ENCODE measurements at places on chromosomes 11 and 22.

- DNase-seq, result no peak
Measured at GRCh38 chr22:33851821-33852384, 68.4 kb downstream of the LARGE1 start.

GRCh38 chr11:104573441-104573990 lies 324.7 kb downstream of the CASP12 start:
- DNase-seq, result no peak

- no peak for DNase-seq
Measured at GRCh38 chr11:111617286-111617685, 15.0 kb downstream of the SIK2 start.

GRCh38 chr11:123579482-123579812 lies 75.0 kb downstream of the SCN3B start:
- DNase-seq, result no peak

DNA sequence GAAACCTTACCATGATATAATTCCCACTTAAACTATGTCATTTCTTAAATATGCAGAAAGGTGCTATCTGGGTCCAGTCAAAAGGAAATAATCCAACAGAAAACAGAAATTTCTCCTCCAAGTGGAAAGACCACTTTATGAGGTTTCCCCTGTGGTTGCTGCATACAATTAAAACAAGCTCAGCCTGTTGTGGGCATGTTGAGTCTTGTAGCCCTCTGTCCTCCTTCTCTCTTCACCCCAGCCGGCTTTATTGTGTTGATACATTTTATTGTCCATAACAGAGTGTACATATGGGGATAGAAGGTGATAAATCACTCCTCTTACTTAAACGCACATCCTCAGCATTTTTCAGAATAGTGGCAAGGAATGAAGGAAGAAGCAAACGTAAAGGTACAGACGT lies 126.0 kb upstream of the MTNR1B start:
- no peak for DNase-seq

DNA sequence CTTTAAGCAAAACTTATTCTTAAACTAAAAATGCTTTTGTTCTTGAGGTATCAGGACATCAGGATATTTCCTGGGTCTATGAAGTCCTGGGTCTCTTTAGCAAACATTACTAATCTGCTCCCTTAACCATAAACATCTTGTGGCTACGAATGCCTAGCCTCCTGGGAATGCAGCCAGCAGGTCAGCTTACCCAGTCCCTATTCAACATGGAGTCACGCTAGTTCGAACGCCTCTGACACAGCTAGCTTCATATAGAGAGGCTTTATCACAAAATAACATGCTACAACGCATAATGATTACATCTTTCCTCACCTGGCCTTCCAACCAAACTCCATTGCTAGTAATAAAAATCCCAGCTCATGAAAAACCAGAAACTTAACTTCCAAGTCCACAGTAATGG lies 17.5 kb upstream of the FIBIN start:
- no peak for DNase-seq

DNA sequence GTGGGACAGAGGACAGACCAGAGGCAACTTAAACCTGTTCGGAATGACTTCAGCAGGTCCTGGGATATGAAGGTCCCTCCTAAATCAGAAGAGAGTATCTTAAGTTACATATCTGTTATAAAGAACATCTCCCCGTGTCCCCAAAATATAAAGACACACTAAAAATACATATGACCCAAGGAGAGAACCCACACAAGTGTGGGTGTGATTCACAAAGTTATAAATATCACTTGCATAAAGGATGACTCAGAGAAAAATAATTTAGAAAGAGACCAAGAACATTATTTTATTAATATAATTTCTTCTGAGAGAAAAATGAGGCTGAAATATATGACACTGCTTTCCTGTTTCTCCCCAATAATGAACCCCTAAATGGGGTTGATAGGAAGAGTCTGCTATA lies 14.2 kb downstream of the OR5B21 start:
- DNase-seq, result no peak

GRCh38 chr11:13354335-13354734 lies 76.7 kb downstream of the BMAL1 start:
- DNase-seq, result peak; percentile 40

GRCh38 chr22:19620742-19621371 lies 93.4 kb upstream of the SEPTIN5 start:
- DNase-seq, result no peak

DNA sequence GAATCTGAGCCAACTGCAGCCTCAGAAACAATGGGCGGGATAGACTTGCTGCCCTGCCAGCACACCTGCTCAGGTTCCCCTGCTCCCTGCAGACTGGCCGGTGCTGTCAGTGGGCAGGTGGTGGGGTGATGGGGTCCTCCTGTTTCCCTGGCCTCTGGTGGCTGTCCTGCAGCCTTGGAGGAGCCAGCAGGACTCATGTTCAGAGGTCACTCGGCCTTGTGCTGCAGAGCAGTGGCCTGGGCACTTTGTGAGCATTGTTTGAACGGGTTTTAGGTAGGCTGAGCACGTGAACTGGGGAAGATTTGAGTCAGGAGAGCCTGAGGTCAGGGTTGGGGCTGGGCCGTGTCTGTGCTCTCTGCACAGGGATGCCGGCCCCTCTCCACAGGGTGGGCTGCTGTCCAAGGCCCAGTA lies 17.6 kb downstream of the PPIL2 start:
- DNase-seq, result no peak

- DNase-seq, result peak; percentile 59
Measured at GRCh38 chr22:27456696-27457503, 344.7 kb downstream of the MN1 start.

GRCh38 chr11:78268591-78269410 lies 80.1 kb downstream of the USP35 start:
- no peak for DNase-seq

- DNase-seq, result no peak
Measured at GRCh38 chr11:84829162-84829561, 798.0 kb downstream of the DLG2 start.

DNA sequence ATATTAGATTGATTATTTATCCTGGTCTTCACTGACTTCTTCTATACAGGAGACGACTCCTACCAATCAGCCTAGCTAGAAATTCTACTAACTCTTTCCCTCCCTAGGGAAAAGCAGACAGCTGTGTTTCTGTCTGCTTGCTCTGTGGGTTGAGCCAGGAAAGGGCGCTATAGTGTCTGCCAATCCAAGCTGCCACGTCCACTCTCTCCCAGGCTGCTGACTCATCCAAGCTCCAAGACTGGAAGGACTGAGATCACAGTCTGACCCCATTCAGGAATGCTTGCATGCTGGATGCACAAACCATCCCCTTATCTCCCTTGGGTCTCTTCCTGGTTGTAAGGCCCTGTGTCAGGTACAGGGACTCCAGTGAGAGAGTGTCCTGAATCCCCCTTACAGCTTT lies 955.6 kb downstream of the OPCML start:
- DNase-seq, result peak; percentile 82

- DNase-seq, result peak; percentile 14
Measured at GRCh38 chr11:534396-535209, 773 bp downstream of the HRAS start.

DNA sequence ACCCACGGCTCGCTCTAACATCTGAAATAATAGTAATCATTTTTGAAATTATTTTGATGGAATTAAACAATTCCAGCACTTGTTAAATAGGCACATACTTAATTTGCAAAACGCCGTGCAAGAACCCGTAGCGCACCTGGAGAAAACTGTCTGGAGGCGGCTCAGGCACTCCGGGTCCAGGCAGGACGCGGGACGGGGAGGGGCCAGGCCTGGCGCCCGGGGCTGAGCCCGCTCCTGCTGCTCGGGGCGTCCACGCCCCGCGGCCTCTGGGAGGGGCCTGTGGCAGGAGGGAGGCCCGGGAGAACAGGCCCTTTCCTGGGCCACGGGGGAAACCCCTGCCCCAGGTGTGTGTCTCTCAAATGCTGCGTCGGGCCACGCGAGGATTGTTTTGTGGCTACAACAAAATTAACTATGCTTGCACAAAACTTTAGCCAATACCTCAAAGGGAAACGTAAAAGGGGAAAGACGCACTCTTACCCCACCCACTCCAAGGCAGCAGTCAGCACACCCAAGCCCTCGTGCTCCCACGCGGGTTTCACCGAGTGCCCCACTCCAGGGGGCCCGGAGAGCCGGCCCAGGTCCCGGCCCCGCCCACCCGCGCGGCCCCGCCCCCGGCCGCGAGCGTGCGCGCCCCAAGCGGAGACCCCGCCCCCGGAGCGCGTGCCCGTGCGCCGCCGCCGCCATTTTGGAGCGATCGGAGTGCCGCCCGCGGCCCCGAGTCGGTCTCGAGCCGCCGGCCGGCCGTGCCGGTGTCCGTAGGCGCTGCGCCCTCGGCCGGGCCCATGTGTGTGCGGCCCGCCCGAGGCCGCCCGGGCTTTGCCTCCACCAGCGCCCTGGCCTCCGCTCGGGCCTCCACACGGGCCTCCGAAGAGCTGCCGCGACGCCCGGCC lies at the start of gene PPP6R2:
PPP6R2 (plus strand) TSS at position 677 of the 890 bp plus-strand sequence. CDS start 50,582 bp downstream, outside the sequence.
- peak; percentile 68 for DNase-seq

DNA sequence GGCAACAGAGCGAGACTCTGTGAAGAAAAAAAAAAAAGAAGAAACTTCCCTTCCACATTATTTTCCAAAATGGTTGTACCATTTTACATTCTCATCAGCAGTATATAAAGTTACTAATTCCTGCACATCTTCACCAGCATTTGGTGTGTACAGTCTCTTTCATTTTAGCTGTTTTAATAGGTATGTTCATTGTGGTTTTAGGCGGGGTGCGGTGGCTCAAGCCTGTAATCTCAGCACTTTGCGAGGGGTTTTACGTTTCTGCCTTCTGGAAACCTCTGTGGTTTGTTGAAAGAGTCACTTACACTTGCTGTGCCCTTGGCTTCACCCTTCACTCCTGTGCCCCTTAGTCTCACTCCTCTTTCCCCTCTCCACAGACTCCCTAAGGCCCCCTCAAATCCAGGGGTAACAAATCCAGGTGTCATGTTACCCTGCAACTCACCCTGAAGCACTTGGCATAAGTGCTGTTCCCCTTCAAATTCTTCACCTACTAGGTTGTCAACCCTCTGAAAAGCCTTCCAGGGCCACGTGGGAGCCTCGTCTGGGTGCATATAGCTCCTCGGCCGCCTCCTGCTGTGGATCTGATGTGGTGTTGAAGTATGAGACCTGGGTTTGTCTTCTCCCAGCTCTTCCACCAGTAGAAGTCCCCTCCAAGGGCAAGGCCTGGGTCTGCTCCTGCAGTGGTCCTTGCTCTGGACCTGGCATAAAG lies 20.8 kb downstream of the TOB2 start:
- no peak for DNase-seq

DNA sequence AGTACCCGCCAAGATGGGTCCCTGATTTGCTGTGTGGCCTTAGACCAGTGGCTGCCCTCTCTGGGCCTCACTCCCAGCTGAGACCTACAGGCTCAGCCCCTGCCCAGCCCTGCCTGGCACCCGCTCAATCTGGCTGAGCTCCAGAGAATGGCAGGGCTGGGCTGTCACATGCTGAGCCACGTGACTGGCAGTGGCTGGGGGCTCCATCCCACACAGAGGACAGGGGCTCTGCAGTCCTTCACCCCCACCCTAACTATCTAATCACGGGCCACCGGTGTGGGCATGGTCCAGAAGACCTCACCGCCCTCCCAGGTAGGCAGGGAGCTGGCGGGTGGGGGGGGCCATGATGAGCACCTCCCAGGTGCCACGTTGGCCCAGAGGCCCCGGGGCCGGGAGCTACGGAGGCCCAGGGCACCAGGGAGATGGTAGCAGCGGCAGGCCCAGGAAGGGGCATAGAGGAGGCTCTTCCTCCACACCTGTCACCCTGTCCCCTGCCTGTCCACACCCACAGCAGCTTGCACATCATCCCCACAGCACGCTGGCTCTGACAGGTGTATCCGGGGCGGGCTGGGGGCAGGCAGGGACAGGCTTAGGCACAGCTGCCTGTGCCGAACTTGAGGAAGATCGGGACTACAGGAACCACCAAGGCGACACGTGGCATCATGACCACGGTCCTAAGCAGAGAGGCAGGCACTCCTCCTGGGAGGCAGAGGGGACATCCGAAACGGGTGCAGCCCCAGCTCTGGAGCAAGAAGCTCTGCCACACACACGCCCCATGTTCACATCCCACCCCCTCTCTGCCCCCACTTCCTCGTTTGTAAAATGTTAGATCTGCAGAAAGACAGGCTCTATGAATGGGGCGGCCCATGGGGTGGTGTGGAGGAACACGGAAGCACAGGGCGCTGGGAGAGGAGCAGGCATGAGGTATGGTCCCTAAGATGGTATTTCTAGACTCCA lies 1.5 kb upstream of the ALDH3B1 start:
- no peak for DNase-seq

DNA sequence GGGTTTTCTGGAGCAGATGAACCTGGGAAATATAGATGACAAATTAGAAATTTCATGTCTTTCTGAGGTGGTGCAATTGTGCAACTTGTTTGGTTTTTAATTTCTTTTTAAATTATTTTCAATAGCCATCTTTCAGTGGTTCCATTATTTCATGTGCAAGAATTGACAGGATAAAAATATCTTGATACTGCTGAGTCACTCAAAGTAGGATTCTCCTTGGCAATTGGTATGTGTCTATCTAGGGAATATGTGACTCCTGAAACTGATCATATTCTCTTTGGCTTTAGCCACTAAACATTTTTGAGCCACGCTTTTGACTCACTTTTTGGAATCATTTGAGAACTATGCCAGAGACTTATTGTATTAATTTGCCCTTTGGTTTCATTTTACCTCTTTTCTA lies 331.5 kb downstream of the KCNA4 start:
- DNase-seq, result no peak

GRCh38 chr11:71236836-71237475 lies 15.4 kb downstream of the SHANK2 start:
- DNase-seq, result no peak

- peak; percentile 24 for DNase-seq
Measured at GRCh38 chr22:31160328-31160978, 471 bp downstream of the RNF185 start.

DNA sequence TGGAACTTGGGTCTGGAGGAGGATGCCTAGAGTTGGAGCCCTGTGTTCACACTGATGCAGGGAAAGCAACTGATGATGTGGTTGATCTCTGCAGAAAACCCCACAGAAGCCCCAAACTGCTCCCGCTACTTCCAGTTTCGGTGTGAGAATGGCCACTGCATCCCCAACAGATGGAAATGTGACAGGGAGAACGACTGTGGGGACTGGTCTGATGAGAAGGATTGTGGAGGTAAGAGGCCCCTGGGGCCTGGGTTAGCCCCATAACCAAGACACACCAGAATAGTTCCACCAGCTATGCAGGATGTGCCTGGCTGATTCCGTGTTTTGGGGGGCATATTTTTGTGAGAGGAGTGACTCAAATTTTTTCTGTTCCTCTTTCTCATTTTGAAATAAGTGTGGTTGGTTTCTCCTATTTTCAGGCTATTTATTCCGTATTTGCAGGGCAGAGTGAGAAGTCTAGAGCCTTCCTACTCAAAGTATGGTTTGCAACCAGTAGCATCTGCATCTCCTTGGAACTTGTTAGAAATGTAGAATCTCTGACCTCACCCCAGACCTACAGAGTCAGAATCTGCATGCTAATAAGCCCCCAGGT lies 137.3 kb upstream of the SORL1-AS1 start:
- no peak for DNase-seq

DNA sequence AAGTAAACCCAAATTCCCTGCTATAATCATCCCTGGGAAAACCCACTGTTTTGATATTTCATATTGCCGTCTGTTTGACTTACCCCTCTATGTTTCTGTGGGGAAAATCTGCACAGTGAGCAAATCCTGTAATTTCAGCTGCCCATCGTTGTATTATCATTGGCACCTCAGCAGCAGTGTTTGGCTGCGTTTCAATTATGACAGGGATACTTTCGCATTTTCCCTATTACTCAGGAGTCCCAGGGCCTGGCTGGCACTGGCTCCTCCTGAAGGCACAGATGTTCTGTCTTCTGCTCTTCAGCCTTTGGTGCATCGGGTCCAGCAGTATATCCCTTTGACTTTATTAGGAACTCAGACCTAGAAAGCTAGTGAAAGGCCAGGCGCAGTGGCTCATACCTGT lies 12.2 kb upstream of the MMP12 start:
- DNase-seq, result no peak

- DNase-seq, result no peak
Measured at GRCh38 chr22:49274754-49275380, 552.8 kb downstream of the BRD1 start.
